ENCODE measurements at places on chromosomes 16 and 17. TPM values are rescaled to one million over a fixed set of nuclear protein-coding genes. Genes with fewer than 3 reads are reported as not detected.

GAST gene
- total RNA-seq: not detected

DNA sequence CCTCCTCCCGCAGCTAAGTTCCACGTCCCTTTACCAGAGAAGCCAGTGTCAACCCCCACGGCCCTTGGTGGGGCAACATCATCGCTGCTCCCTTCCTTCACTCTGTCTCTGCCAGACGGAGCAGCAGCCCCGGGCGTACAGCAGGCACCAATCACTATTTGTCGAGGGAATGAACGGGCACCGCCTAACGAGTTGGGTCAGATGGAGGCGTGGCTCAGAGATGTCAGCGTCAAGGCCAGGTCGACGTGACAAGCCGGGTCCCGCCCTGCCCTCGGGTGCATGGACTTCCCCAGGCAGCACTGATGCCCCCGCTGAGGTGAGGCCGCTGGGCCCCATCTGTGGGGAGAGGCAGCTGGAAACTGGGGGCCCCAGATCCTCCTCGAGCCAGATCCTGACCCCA is 50.0 kb downstream of the CBFA2T3 start:
- no peak for DNase-seq

DNA sequence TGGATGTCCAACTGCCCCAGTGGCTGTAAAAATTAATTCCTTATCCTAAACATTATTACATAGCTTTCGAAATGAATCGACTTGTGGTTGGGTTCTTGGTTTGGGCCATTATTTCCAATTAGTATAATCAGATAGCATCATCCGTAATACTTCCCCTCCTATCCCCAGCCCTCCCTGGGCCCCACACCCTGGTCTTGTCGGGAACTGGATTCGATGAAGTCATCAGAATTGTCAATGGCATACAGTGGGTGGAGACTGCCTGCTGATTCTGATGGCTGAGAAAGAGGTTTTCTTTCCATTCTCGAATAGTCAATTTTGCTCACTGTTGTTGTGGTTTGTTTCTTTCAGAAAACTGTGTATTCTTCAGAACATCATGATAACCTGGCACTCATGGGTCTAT is 395.1 kb downstream of the SEC14L1 start:
- DNase-seq: no peak

DNA sequence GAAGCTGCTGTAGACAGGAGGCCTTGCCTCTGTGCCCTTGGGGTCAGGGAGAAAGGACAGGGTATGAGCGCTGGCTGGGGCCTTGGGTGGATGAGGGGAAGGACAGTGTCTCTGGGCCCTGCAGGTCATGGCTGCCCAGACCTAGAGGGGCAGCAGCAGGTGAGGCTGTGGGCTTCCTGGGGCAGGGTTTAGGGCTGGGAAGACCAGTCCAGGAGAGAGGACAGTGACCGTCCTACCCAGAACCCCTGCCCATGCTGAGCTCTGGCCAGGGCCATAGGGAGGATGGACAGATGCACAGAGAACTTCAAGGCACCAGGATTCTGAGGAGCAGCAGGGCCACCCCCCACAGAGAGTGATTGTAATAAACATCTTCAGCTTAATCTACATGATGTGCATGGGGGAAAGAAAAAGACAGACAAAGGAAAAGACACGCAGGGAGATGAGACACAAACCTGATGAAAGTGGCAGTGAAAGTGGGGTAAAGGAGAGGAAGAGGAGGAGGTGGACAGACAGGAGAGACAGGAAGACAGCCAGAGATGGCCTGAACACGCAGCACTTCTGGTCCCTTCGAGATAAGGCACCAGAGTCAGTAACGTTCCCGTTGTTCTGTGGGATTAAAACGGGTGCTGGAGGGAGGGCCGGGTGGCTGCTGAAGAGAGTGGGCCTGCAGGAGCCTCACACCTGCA is 17.5 kb downstream of the FLOT2 start:
- no peak for DNase-seq

CCL16 gene
- 0.25 TPM for total RNA-seq

NPTX1 gene
- total RNA-seq: 9.8 TPM

KRTAP16-1 gene
- total RNA-seq: not detected

TSNAXIP1 gene
- 0.12 TPM for total RNA-seq

DNA sequence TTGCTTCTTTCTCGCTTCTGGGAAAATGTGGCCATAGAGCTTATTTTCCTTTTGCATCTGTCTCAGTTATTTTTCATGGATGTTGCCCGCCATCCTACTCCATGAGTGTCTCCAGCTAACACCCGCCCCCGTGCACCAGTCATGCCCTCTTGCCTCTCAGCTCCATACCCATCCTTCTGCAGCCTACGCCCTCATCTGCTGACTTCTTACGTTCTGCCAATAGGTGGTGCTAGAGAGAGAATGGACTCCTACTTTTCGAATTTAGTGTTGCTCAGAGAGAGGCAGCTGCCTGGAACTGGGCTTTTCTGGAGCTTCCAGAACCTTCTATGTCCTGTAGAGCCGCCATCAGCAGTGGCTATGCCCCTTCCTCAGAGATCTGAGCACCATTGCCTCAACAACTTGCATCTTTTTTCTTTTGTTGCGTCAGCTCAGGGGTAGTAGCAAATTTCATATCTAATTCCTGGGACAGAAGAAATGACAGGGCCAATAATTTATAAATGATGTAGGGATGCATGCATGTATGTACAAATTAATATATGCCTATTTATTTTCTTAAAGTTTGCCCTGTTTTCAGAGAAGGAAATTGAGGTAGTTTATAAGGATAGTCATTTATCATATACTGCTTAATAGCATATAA is 119.7 kb upstream of the MYOCD start:
- peak; percentile 15 for DNase-seq

GRCh38 chr17:74512624-74513091 is 18.6 kb downstream of the CD300LB start:
- DNase-seq: no peak

TM4SF5 gene
- total RNA-seq: 26.9 TPM

DNA sequence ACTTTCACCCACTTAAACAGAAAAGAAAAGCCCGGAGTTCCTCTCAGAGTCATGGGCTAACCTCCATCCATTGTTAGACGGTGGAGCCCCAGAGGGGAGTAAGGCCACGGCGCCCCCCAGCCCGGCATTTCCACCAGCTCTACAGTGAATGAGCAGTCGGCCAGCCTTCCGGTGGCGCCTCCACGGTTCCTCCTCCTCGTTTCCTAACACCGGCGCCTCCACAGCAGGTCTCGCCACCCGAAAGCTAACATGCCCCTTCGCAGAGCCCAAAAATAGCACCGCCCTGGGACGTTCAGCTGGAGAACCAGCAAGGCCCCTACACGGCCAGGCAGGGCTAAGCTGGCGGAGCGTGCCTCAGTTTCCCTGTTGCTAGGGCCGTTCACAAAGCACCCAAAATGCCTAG is 858 bp downstream of the MMD start:
- DNase-seq: peak; percentile 72

CTRB2 gene
- 6.1 TPM for total RNA-seq

KRT36 gene
- 0.27 TPM for total RNA-seq

LDAF1 gene
- 58.9 TPM for total RNA-seq
